ENCODE measurements at places on chromosomes 13 and 19.

DNA sequence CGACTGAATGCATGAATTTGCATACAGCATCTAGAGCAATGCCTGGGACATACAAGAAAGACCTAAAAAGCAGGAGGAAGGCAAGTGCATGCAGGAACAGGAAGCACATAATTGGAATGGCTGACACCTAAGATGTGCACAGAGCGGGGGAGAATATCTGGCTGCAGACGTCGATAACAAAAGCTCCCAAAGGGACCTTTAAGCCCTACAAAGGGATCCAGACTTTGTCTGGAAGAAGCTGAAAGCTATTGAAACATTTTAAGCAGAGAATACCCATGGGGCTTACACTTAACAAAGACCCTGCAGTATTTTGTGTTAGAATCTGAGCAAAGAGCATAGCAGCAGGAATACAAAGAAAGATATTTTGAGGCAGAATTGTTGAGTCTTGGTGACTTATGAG is 107.4 kb upstream of the CLDN10 start:
- DNase-seq: no peak

DNA sequence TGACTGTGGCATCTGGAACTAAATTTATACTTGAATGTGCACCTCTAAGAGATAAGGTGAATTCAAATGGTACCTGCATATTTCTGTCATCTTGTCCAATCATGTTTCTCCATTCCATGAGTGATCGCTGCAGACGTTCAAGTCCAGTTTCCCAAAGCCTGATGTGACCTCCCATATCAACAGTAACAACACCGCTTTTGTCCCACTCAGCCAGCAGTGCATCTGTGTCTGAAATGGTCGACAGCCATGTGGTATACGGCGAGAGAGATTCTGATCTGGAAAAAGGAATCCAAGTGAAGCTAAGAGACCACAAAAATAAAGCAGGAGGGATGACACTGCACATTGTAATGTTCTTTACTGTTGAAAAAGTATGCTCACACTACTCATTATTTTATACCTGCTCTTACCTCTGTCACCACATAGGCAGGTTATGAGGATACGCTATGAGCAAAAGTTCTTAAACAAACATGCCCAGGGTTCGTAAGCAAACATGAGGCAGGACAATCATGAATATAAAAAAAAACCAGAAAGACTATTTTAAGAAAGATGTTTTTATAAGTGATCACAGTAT is 213.6 kb downstream of the RGCC start:
- no peak for DNase-seq

DNA sequence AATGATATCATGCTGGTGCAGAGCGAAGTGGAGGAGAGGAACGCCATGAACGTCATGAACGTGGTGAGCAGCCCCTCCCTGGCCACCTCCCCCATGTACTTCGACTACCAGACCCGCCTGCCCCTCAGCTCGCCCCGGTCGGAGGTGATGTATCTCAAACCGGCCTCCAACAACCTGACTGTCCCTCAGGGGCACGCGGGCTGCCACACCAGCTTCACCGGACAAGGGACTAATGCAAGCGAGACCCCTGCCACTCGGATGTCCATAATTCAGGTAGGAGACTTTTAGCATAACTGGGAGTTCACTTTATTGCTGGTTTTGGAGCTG is 3.3 kb downstream of the PCDH17 start:
- no peak for DNase-seq

DNA sequence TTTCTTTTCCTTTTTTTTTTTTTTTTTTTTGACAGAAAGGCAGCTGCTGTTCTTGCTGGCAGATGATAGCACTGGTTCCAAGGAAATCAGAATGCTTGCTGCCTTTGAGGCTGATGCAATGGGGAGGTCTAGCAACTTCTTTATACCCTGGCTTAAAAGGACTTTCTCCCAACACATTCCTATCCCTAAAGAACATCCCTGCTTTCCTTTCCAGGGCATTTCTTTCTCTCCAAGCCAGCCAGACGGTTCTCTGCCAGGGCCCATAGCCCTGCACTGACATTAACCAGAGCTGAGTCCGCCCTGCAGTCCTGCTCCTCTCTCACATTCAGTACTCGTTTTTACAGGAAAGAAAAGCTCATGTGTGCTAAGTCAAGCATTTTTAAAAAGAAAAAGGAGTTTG is 133.9 kb upstream of the WASF3 start:
- no peak for DNase-seq

GRCh38 chr13:44819245-44819644 is 170.0 kb downstream of the NUFIP1 start:
- no peak for DNase-seq

All from inflammatory macrophage treated with lipopolysaccharide for 1 hour (primary cell).